Activated CD4-positive, alpha-beta T cell treated with anti-CD3 and anti-CD28 coated beads, Interleukin-2, amount 50 U/mL, for 48 hours (primary cell): ENCODE measurements at places on chromosomes 16 and 17.

- DNase-seq: no peak
These were observed 211.2 kb downstream of the RPTOR start for GRCh38 chr17:80755650-80756405.

DNA sequence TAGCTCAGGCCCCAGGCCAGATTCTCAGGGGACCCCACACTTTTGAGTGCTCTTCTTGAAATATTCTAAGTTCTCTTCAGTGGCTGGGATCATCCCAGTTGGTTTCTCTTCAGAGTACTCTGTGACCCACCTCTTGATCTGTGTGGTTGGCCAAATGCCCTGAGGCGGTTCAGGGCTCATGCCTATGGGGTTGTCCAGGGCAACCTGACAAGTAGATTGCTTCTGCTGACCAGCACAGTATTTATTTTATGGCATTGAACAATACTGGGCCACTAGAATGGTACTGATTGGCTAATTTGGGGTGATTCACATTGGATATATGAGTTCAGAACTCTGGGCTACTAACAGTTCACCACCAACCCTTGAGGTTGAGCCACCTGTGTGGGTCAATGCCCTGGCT lies 7.4 kb upstream of the GOSR2 start:
- DNase-seq: no peak

- no peak for DNase-seq
These were observed 9.3 kb upstream of the IL21R start for GRCh38 chr16:27392671-27393070.

GRCh38 chr16:56861092-56861610 lies 3.9 kb upstream of the SLC12A3 start:
- DNase-seq: no peak

- no peak for DNase-seq
These were observed 95.7 kb downstream of the HS3ST3B1 start for GRCh38 chr17:14396547-14396946.

DNA sequence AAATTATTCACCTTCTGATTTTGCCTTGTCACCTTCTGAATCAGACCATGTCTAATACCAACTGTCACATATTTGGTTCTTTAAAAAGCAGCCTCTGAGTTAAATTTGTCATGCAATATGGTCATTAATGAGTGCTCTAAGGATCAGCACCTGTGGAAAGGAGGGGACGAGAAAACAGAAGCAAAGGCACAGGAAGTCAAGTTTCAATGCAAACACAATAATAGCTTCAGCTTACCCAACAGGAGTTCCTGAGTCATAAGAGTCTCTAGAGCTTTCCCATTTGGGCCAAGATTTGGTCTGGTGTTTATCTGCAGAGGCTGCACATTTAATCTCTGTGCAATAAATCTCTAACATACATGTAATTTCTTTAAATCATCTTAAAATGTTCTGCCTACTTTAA lies 889.8 kb downstream of the CDH8 start:
- no peak for DNase-seq

- no peak for DNase-seq
These were observed 17.2 kb upstream of the CLEC18C start for GRCh38 chr16:70156207-70156978.

DNA sequence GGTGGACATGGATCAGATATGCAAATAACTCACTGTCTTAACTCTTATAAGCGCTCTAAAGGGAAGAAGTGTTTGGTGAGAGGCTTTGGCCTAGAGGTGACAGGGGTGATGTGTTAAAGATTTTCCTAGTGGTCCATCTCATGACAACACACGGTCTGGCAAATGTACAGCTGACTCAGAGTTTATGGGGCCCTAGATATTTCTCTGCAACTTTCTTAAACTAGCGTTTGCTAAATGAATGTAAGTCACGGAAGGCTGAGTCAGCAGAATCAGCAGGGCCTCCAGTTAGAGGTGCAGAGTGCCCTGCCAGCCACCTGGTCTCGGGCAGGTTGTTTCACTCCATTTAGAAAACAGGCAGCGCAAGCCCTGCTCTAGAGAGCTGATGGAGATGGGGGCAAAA lies 40.1 kb downstream of the CLEC16A start:
- DNase-seq: no peak

- DNase-seq: no peak
These were observed 7.8 kb downstream of the ADGRG1 start for GRCh38 chr16:57636184-57636583.

DNA sequence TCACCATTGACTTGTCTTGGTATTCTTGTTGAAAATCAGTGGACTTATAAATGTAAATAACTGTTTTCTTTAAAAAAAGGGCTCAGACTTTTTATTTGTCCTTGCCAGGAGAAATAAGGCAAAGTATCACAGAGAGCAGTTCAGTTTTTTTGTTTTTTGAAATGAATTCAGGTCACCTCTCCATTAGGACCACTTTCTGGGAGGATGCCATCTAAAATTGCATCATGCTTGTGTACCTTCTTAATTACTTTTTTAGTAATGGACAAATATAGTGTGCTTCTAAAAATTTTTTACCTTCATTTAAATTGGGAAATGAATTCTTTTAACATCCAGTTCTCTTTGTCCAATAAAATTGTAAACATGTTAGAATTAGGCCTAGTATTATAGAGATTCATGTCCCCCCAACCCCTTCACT lies 210.0 kb downstream of the BCAS3 start:
- DNase-seq: no peak

DNA sequence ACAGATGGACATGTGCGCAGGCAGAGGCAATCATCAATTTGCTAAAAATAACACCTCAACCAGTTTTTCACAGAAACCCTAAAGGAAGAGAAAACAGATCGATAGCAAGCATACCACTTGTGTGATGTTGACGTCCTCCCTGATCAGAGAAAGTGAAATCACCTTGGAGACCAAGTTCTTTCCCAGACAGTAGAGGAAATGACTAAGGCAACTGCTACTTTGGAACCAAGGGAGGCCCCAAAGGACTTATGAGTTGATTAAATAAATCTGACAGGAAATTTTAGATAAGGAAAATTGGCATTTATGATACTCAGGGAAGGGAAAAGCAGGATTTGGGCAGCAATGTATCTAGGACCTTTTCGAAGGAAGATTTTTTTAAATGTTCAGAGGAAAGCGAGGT lies 267.1 kb upstream of the ASIC2 start:
- DNase-seq: no peak

GRCh38 chr16:1262210-1262845 lies 6.5 kb downstream of the TPSD1 start:
- no peak for DNase-seq

GRCh38 chr17:75499313-75500022 lies 15.9 kb downstream of the CASKIN2 start:
- no peak for DNase-seq

- DNase-seq: no peak
These were observed 226.5 kb upstream of the GSE1 start for GRCh38 chr16:85386467-85387170.

- DNase-seq: no peak
These were observed 24.8 kb downstream of the HS3ST3A1 start for GRCh38 chr17:13576661-13577526.

DNA sequence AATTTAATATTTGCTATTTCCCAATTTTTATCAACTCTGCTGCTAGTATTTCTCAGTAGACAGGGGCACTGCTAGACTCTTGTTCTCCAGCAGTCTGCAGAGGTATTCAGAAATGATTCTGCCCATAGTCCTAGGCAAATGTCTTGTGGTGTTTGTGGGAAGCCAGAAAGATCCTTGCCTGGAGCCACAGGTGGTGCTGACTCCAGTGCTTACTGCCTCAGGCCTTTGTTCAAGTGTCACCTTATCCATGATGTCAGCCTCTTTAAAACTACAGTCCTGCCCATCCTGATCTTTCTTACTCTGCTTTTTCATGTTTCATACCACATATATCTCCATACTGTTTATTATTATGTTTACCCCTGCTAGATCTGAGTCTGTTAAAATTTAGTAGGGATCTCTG lies 26.5 kb downstream of the ZSWIM7 start:
- DNase-seq: no peak

DNA sequence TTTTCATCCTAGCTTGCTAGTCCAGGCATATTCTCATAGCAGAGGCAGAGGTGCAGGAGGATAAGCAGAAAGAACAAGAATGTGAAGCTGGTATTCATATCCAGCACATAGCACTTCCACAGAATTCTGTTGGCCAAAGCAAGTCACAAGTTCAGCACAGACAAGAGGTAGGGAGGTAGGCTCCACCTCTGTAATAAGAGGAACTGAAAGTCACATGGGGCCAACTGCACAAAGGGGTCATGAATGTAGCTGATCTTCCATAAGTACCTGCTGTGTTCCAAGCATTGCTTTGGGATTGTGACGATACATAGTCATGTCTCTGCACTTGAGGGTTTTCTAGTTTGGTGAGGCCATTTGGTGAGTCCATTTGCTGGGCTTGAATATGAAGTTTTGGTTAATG lies 110.8 kb upstream of the MPHOSPH6 start:
- no peak for DNase-seq

DNA sequence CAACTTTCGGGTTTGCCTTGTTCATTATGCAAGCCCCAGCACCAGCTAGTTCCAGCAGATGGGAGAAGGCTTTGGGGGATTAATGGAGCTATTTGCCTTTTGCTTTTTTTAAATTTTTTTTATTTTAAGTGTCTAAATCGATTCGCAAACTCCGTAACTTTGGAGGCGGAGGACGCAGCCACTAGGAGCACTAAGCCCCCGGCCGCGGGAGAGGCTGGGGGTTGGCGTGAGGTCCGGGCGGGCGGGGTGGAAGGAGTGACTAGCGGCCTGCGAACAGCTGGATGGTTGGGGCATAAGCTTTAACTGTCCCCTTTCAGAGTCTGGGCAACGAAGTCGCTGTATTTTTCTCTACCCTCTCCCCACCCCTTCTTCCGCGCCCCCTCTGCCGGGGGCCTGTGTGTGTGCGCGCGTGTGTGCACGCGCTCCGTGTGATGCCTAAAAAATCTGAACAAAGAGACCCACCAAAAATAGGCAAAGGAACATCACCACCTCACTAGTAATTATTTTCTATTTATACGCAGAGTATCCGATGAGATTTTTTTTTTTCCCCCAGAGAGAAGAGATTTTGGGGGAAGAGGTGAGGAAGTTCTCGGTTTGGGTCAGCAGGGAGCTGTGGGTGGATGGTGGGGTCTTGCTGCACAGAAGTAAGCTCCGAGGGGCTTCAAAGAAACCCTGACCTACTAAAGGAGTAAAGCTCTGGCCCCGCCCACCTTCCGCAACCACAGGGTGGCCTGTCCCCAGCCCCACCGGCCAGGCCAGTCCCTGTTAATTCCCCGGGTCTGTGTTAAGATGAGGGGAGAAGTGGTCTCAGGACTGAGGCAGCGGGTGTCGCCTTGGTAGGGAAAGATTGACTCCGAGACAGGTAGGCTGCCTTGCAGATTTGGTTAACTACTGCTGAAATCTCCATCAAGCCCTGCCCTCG lies 2.3 kb downstream of the SHISA9 start:
- DNase-seq: no peak

- DNase-seq: no peak
These were observed 72.0 kb upstream of the CDH5 start for GRCh38 chr16:66294507-66294906.

- DNase-seq: no peak
These were observed 138.3 kb downstream of the CHD9NB start for GRCh38 chr16:52914428-52914827.
